ENCODE measurements at places on chromosomes 7 and 10.
A peak's percentile ranks its signal among the peaks of the same experiment; 100 is the strongest.

- DNase-seq = no peak
These were observed 44.3 kb downstream of the NRF1 start for GRCh38 chr7:129655811-129656210.

- DNase-seq = no peak
These were observed 41.9 kb downstream of the CDK1 start for GRCh38 chr10:60820093-60820754.

GRCh38 chr7:102836191-102836919 is 76.4 kb upstream of the LRRC17 start:
- no peak for DNase-seq

DNA sequence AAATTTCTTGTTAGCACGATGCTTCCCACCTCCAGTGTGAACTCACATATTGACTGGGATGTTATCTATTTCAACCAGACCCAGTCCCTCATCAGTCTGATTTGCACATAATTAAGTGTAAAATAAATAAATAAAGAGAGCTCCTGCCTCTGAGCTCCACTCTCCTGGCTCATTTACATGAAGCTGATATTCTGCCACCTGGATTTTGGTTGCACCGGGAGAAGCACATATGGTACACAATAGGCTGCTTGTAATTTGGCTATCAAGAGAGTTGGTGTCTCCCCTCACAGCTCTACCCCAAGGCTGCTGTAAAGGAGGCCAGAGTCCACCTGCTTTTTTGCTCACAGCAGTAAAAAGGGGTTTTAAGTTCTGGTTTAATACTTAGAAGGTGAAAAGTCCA is 610.5 kb downstream of the KCNMA1 start:
- no peak for DNase-seq

DNA sequence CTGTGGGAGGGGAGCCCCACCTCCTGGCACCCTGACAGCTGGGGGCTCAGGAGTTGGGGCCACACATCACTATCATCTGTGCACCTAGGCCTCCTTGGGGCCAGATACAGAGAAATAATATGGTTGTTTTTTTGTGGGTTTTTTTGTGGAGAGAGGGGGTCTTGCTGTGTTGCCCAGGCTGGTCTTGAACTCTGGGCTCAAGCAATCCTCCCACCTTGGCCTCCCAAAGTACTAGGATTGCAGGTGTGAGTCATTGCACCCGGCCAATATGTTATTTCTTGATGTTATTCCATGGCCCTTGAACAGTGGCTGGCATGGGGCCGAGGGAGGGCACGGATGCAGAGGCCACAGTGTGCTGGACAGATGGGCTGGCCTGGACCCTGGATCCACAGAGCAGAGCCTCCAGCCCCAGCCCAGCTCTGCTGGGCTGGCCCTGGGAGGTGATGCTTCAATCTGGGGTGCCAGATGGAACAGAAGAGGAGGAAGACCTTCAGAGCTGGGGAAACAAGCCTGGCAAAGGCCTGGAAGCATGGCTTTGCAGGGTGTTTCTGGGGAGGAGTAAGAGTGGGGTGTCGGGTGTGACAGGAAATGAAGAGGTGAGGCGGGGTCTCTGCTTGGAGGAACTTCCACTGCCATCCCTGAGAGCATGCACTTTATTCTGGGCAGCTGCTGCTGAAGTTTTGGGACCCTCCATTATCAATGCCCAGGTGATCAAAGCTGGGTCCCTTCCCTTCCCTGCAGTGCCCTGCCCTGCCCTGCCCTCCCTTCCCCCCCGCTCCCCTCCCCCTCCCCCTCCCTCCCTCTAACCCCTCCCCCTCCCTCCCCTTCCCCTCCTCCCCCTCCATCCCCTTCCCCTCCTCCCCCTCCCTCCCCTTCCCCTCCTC is 3.7 kb upstream of the FZD9 start:
- DNase-seq = no peak

DNA sequence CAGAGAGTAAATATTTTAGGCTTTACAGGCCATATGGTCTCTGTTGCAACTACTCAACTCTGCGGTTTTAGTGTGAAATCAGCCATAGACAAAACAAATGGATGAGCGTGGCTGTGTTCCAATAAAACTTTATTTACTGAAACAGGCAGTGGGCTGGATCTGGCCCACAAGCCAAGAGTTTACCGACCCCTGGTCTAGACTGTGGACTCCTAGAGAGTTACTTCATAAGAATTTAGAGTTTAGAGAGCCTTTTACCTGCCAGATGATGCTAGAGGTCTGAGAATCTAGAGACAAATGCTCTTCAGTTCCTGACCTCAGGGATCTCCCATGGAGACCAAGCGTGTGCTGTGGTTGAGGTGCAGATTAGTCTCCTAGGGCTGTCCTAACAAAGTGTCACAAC is 174.8 kb downstream of the PTEN start:
- no peak for DNase-seq

DNA sequence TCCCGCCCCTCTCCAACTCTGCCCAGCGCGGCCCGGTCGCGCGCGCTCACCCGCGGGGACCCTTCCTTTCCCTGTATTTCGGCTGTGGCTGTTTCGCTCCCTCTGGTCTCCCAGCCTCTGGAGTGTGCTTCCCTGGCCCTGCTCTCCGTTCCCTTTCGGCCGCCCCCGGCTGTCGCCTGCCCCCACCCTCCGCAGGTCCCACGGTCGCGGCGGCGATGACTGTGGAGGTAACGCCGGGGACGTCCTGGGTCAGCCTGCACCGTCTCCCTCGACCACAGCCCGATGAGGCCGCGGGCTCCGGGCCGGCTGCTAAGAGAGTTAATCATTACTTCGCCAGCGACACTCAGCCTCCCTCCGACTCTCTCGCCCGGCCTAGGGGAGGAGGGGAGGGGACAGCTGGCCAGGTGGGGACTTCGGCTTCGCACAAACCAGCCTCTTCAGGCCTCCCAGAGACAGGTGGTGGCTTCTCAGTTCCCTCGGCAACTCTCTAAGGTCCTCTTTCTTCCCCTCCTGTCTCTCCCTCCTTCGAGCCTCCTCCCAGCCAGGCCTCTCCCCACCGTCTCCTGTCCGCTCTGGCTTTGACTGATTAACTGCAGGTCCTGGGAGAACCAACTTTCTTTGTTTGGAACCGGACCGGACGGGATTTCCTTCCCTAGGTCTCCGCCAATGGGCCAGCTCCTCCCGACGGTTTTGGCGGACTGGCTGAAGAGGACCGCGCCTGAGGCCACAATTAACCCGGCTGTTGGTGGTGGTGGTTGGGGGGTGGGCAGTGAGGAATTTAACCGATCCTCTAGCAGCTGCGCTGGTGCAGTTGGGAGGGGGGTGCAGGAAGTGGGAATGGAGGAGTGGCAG is 5.6 kb upstream of the PAX2 start:
- DNase-seq = no peak

GRCh38 chr7:128922496-128923410 is 12.2 kb upstream of the KCP start:
- no peak for DNase-seq

GRCh38 chr10:120437541-120437940 is 19.5 kb upstream of the PLPP4 start:
- no peak for DNase-seq

DNA sequence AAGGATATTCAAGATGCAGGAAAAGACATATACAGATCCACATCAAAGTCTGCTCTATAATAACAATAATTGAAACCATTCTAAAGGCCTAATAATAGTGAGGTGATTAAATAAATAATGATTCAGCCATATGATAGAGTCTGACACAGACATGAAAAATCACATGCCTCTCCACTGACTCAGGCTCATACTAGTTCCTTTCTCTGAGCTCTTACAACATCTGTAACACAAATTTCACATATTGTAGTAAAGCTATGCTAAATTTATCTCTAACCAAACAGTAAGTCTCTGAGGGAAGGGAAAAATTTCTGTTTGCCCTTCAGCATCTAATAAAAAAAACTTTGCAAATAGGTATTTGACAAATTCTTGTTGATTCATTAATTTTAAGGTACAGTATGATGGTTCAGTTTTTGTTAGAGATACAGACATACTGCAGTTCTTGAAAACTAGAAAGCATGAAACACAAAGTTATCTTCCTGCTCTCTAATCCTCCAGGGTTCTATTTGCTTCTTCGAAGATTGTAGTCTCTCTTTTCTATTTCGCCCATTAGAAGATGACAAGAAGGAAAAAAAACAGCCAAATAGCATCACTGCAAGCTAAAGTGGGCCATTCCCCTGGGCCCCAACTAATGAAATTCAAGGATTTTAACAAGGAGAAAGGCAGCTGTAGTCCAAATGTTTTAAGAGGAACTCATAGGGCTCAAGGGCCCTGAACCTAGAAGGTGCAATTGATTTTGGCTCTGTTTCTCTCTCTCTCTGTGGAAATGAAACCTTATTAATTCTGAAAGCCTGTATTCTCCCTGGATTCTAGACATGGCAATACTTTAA is 53.9 kb downstream of the CUBN start:
- DNase-seq = no peak

DNA sequence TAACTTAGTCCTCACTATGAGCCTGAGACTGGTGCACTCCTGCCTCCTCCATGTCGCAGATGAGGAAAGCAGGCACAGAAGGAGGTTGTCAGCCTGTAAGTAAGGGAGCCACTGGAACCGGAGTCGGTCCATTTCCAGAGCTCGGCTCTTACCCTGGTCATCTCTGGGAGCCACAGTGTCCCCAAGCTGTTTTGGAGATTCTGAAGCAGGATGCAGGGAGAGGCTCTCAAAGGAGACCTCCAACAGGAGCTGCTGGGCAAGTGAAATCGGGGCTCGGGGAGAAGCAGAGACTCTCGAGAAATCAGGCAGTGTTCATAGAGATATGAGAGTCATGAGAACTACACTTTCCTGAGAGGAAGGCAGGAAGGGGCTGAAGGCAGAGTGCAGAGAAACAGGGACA is 39.0 kb downstream of the VSTM4 start:
- DNase-seq = no peak

GRCh38 chr10:117550076-117550475 is 7.5 kb downstream of the EMX2 start:
- no peak for DNase-seq

- no peak for DNase-seq
These were observed 74.4 kb downstream of the MEST start for GRCh38 chr7:130566168-130566897.

- DNase-seq = no peak
These were observed 99.6 kb downstream of the NRP1 start for GRCh38 chr10:33234831-33235237.

DNA sequence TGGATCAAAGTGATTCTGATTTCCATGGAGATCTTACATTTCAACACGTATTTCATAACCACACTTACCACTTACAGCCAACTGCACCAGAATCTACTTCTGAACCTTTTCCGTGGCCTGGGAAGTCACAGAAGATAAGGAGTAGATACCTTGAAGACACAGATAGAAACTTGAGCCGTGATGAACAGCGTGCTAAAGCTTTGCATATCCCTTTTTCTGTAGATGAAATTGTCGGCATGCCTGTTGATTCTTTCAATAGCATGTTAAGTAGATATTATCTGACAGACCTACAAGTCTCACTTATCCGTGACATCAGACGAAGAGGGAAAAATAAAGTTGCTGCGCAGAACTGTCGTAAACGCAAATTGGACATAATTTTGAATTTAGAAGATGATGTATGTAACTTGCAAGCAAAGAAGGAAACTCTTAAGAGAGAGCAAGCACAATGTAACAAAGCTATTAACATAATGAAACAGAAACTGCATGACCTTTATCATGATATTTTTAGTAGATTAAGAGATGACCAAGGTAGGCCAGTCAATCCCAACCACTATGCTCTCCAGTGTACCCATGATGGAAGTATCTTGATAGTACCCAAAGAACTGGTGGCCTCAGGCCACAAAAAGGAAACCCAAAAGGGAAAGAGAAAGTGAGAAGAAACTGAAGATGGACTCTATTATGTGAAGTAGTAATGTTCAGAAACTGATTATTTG is 15.3 kb downstream of the HNRNPA2B1 start:
- DNase-seq = no peak

DNA sequence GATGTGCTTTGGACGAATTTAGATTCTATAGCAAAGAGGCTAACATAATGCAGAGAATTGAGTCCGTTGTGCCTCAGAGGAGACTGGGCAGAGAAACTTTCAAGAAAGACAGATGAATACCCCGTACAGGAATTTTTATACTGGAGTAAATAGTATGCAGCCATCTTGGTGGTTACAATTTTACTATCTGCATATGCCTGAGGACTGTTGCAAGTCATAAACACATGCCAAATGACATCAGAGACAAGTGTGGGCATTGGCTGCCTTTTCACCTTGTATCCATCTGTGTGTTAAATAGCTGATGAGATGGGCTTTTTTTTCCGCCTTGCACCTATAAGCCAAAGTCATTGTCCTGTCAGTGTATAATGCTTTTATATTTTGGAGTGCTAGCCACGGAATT is 267.5 kb upstream of the SP4 start:
- no peak for DNase-seq

- no peak for DNase-seq
These were observed 192.9 kb upstream of the VSTM2A start for GRCh38 chr7:54349229-54349628.

DNA sequence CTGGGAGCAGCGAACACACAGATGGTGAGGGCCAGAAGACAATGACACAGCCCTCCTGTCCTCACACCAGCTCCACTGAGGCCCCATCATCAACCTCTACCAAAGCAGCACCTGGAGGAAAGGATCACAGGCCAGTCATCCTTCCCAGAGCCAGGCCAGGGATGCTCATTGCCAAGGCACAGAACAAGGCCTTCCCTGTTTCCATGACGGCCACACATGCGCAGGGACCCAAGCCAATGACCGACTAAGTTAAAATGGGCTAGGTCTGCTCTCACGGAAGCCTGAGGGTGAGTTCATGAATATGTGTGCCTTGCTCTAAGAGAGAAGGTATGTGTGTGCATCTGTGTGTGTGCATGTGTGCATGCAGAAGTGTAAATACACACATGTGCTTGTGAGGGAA is 39.6 kb downstream of the COBL start:
- DNase-seq = no peak

GRCh38 chr7:154475864-154476263 is 423.7 kb downstream of the DPP6 start:
- no peak for DNase-seq

- no peak for DNase-seq
These were observed 14.1 kb upstream of the PPA1 start for GRCh38 chr10:70247360-70247759.

GRCh38 chr7:40560672-40561071 is 425.9 kb downstream of the SUGCT start:
- no peak for DNase-seq

- peak; percentile 37 for DNase-seq
These were observed 9.7 kb downstream of the CFAP46 start for GRCh38 chr10:132932461-132933307.

DNA sequence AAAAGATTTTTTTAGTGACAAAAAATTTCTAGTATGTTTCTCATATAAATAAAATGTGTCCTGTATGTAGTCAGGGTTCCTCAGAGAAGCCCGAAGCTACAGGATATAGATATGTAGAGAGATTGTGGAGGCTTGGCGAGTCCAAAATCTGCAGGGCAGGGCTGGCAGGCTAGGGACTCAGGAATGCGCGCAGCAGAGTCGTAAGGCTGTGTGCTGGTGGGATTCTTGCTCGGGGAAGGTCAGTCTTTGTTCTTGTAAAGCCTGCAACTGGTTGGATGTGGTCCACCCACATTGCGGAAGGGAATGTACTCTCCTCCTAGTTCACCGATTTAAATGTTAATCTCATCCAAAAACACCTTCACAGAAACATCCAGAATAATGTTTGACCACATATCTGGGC is 30.6 kb downstream of the LHPP start:
- DNase-seq = no peak

GRCh38 chr7:24313777-24314176 is 29.8 kb downstream of the NPY start:
- no peak for DNase-seq
